Hematopoietic multipotent progenitor cell (in vitro differentiated cells): ENCODE measurements at places on chromosomes 16 and 17.

GRCh38 chr17:44610871-44611270 lies 45.4 kb upstream of the MEIOC start:
- no peak for DNase-seq

GRCh38 chr16:7405166-7405565 lies 72.5 kb downstream of the RBFOX1 start:
- no peak for DNase-seq

- DNase-seq, result no peak
Measured at GRCh38 chr16:19963301-19963700, 78.7 kb upstream of the GPRC5B start.

DNA sequence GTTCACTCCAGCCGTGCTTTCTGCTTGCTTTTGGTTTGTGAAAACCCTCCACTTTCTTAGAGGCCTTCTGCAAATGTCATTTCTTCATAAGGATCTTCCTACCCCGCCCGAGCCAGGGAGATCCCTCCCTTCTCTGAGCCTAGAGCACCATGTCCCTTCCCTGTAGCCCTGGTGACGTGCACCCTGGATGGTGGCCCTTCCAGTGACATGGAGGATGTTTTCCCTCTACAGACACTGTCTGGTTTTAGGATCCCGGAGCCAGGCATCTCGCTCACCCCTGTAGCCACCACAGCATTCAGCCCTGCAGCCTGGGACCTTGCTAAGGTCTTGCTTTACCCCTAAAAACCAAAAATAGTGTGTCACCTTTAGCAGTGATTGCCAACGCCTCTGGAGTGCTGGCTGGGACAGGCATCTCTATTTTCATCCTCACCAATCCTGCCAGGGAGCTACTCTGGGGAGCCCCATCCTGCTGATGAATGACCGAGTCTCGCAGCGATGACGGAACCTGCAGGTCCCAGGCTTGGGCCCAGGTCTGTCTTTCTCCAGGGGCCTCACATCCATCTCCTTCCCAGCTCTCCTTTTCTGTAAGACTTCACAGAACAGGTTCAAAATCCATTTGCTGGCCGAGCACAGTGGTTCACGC lies 394.1 kb upstream of the TNRC6C start:
- DNase-seq, result no peak

GRCh38 chr16:1288813-1289476 lies 20.5 kb upstream of the UBE2I start:
- DNase-seq, result no peak

- no peak for DNase-seq
Measured at GRCh38 chr17:7577327-7578199, 1.9 kb upstream of the CD68 start.

DNA sequence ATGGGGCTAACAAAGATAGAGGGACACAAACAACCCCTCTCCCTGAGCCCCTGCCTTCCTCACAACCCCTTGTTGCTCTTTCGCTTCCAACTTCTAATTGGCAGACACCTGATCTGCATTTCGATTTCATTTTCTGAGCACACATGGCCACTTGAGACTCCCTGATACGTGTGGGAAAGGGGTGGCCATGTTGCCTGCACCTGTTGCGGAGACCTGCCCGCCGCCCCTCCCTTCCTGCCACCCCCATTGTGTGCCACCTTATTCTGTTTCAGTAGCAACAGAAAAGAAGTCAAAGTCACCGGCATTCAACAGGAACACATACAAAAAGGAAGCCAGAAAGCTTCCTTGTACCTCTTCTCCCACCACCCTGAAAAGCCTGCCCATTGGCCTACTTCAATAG lies 254.7 kb upstream of the SOX9 start:
- no peak for DNase-seq

- DNase-seq, result no peak
Measured at GRCh38 chr17:41429667-41430066, 5.3 kb upstream of the KRT37 start.

GRCh38 chr16:23505671-23506605 lies 4.4 kb downstream of the GGA2 start:
- no peak for DNase-seq

- DNase-seq, result peak; percentile 55
Measured at GRCh38 chr17:57833179-57833939, 16.5 kb downstream of the MRPS23 start.

DNA sequence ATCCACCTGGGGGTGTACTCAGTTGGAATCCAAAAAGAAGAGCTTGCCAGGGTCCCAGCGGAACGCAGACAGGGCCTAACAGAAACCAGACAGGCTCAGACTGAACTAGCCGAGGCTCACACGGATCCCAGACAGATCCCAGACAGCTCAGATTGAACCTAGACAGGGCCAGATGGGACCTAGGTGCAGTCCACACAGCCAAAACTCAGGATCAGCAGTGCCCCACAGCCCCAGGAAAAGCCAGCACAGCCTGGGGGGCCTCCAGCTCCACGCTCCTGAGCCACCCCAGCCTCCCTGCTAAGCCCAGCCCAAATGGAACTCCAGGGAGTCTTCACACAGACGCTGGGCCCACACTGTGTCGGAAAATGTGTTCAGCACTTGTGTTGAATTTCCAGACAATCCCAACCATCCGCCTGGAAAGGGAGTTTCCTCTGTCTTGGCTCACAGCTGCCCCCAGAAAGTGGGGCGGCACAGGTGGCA lies 7.5 kb downstream of the STX1B start:
- DNase-seq, result no peak

DNA sequence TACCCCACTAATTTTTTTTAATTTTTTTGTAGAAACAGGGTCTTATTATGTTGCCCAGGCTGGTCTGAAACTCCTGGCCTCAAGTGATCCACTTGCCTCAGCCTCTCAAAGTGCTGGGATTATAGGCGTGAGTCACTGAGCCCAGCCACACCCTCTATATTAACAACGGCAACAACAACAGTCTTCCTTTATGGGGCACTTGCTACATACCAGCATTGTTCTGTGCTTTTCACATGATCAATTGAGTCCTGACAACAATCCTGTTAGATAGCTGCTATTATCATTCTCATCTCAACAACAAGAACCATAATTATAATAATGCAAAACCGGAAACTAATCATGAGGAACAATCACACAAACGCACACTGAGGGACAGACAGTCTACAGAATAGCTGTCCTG lies 12.6 kb upstream of the ARL5C start:
- DNase-seq, result no peak

DNA sequence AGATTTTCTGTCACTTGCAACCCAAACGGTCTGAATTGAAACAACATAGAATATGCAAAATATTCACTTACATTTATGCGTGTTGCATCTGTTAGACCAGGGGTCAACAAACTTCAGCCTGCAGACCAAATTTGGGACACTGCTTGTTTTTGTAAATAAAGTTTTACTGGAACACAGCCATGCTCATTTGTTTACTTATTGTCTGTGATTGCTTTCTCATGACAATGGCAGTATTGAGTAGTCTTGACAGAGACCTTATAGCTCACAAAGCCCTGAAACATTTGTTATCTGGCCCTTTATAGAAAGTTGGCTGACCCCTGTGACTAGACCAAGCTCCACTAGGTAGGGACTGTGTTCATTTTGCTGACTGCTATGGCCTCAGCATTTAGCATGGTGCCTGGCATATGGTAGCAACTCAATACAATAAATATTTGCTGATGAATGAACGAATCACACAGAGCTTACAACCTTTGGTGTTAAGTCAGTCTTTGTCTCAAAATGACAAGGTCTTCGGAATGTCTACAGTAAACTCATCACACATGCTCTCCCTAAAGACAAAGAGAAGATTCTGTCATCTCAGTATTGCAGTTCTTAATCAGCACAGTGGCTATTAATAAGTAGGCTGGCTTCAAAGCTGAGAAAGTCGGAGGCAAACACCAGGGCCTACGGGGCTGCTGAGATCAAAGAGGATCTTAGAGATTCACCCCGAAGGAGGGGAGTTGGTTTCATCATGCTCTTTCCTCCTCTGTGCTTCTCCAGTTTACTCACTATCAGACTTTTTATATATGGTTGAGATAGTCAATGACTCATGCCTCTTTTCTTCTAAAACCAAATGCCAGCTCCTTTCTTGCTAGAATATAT lies 95.2 kb upstream of the AXIN2 start:
- no peak for DNase-seq

DNA sequence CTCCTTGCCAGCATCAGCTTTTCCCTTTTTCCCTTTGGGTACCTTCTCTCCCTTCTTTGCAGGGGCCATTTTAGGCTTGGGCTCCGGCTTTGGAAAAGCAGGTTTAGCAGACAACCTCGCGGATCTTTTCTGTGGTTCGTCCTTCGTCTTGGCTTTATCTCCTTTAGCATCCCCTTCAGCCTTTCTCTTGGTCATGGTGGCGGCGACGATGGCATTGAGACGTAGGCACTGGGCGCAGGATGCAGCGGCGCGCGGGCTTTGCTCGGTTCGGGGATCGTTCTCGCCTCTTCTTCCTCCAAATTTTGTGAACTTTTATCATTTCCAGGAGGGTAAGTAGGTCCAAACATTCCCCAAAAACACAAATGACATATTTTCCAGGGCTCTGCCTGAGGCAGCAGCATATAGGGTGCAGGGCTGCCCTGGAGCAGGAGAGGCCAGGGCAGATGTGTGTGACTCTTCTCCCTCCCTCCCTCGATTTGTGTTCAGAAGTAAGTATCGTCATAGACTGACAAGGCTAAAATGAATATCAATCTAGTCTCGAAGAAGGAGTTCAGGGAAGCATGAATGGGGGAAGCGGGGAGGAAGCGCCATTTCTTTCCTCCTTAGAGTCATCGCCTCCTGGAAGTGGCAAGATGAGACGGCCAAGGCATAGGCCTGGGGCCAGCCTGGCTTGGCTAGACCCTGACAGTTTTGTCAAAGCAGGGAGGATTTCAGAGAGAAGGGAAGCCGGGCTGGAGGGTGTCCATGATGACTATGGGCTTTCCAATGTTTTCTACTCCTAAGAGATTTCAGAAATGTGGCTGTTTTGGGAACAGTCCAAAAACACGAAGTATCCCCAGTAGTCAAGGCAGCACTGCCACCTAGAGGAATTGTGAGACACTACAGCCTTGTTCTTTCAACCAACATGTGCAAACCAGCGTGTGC lies 13.2 kb downstream of the CHCT1 start:
- peak; percentile 37 for DNase-seq
